Activated CD8-positive, alpha-beta memory T cell treated with anti-CD3 and anti-CD28 coated beads for 1 hour (primary cell): ENCODE measurements at places on chromosomes 7 and 10.

GRCh38 chr10:84088626-84089025, 50.7 kb upstream of the GHITM start:
- no peak for DNase-seq

DNA sequence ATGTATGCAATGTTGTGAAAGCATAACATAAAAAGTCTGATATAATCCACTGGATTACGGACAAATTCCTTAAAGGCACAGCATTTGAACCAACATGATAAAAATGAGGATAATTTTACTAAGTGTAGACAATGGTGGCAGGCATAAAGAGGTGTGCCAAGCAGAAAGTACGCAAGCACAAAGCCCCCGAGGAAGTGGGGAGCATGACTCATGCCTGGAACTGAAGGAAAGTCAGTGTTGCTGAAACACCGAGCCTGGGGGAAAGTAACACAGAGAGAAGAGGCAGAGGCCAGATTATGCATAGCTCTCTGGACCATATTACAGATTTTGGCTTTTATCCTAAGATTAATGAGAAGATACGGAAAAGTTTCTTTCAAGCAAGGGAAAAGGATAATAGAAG, 490.0 kb upstream of the PHF14 start:
- no peak for DNase-seq

DNA sequence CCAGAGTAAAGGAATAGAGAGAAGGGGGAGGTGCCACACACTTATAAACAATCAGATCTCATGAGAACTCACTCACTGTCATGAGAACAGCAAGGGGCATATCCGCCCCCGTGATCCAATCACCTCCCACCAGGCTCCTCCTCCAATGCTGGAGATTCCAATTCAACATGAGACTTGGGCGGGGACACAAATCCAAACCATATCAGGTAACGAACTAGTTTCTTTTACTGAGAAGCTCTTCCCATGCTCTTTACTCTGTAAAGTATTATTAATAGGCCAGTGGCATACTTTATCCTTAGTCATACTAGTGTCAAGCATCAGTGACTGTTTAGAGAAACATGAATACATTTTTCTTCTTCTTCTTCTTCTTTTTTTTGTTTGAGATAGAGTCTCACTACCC, 39.4 kb upstream of the ZNF488 start:
- no peak for DNase-seq

DNA sequence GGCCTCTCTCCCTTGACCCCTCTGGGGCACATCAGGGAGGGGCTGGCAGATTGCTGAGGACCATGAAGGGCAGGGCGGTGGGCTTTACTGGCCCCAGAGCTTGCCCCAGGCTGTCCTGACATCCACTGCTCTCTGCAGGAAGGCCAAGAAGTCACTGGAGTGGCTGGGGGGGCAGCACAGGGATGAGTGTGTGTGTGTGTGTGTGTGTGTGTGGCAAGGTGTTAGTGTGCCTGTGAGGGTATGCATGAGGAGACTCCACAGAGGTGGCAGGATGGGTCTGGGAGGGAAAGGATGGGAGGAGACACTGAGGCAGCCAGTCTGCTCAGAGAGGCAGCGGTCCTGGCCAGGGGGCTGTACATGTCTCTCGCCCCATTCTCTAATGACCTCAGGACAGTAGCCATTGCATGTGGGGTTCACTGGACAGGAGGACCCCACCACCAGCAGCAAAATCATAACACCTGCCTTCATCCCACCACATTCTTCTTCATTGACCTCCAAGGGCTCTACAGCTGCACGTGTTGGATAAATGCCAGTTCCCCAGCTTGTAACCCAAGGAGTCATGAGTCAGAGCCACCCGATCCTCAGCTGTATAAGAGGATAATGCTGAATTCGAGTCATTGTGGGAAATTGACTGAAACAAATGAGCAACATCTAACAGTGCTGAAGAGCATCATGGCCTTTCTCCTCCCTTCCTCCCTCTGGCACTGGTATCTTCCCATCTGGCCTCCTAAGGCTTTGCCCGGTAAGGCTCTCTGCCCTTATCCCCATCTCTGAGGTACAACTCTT, 720.5 kb downstream of the GRID1 start:
- no peak for DNase-seq

- DNase-seq = no peak
Measured at GRCh38 chr10:130986846-130987245, 324.7 kb downstream of the TCERG1L start.

- DNase-seq = no peak
Measured at GRCh38 chr10:8602821-8603220, 548.3 kb downstream of the GATA3 start.

DNA sequence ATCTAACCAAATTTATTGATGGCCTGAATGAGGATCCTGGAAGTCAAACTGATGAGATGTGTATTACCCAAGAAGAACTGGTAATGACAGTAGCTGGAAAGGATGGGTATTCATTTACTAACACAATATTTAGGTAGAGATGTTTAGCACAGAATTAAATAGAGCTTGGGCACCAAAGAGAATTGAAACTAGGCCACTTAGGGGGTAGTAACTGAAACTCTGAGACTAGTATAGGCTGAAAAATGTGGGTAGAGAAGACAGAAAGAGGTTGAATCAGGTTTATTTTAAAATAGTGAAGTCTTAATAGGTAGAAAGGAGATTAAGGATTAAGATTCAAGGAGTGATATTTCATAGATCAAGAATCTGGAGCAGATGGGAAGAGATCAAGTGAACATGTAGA, 155.8 kb downstream of the MLLT10 start:
- no peak for DNase-seq

DNA sequence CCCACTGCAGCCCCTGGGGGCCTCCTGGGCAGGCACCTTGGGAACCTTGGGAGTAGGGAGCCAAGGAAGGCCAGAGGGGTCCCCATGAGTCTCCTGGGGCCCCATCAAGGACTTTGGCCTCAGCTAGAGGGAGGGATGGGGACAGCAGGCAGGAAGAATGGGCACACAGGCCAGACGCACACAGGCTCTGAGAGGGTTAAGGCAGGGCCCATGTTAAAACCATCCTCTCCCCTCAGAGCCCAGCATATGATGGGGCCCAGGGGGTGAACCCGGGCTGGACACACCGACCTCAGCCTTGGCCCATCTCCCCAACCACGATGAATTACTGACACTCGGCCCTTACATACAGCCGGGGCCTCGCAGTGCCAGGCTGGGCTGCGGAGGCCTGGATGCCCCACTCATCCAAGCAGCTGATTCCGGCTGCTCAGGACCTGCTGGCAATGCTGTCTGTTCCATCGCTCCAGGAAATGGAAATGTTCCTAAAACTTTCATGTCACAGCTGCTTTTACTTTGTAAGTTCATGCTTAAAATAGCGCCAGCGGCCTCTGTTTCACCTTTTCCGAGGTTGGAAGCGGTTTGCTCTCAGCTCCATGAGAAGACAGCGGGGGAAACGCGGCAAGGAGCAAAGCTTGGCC, 17.3 kb upstream of the INPP5A start:
- DNase-seq = no peak

GRCh38 chr7:155540553-155540952, 5.8 kb downstream of the CNPY1 start:
- no peak for DNase-seq

DNA sequence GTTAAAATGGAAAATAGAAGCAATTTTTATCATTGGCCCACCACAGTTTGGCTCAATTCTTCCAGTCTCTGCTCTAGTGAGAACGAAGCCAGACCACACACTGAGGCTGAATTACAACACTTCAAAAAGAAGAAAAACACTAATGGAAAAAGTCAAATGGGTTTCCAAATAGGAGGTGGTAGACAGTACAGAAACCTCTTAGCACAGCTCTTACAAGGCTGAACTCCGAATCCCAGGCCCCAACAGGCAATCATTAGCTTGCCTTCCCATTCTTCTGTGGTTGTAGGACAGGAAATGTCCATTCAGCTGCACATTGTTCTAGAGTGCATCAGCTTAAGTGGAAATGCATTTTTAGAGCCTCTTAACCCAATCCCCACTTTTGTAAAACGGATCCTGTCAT, 115.1 kb upstream of the MEOX2 start:
- no peak for DNase-seq

- DNase-seq = no peak
Measured at GRCh38 chr10:131068760-131069159, 242.8 kb downstream of the TCERG1L start.

DNA sequence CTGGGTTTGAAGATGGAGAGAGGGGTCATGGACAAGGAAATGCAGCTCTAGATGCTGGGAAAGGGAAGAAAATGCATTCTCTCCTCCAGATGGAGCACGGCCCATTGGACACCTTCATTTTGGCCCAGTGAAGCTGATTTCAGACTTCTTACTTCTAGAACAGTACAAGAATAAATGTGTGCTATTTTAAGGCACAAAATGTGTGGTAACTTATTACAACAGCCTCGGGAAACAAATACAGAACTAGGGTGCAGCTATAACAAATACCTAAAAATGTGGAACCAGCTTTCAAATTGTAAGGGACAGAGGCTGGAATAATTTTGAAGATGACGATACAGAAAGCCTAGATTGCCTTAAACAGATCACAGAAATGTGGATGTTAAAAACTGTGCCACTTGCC, 54.1 kb downstream of the CYTH3 start:
- DNase-seq = no peak

- DNase-seq = no peak
Measured at GRCh38 chr7:157401567-157402387, 65.0 kb downstream of the DNAJB6 start.

GRCh38 chr7:1814089-1814811, 144.2 kb downstream of the ELFN1 start:
- no peak for DNase-seq

DNA sequence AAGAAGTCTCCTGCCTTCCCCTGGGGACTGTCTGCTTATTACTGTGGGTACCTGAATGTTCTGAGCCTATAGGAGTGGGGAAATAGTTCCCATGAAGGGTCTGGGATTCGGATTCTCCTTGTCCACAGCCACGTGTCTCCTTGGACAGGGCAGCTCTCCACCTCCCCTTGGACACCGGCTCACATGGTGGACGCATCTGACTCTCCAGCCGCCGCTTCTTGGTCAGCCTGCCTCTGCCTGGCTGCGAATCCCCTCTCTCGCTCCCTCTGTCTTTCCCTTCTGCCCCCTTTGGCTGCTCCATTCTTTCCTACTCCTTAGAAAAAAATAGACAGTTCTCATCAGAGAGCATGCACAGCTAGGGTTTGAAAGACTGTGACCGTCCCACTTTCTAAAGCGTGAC, 46.9 kb downstream of the JAKMIP3 start:
- DNase-seq = no peak

GRCh38 chr10:35386594-35387174, 50.4 kb downstream of the CCNY start:
- DNase-seq = no peak

- no peak for DNase-seq
Measured at GRCh38 chr7:910931-911431, 34.6 kb downstream of the GET4 start.

GRCh38 chr10:122494173-122494820, 32.9 kb downstream of the HTRA1 start:
- DNase-seq = no peak

DNA sequence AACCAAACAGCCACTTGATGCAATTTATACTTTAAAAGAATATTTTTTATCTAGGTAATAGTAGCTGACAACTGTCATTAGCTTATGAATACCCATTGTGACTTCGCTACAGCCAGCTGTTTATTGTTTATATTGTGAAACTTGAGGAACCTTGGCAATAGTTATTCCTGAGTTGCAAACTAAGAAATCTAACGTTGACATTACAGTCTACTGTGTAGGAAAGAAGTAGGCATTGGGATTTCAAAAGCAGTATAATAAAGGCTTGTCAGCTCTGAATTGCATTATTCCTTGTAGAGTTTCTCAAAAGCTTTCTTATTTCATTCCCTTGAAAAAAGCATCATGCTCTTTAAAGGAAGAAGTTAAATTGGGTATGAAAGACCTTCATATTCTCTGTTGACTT, 42.7 kb upstream of the OIT3 start:
- no peak for DNase-seq

- DNase-seq = no peak
Measured at GRCh38 chr10:113026679-113027078, 76.6 kb downstream of the TCF7L2 start.

- DNase-seq = no peak
Measured at GRCh38 chr7:69651101-69651590, 52.9 kb downstream of the AUTS2 start.

DNA sequence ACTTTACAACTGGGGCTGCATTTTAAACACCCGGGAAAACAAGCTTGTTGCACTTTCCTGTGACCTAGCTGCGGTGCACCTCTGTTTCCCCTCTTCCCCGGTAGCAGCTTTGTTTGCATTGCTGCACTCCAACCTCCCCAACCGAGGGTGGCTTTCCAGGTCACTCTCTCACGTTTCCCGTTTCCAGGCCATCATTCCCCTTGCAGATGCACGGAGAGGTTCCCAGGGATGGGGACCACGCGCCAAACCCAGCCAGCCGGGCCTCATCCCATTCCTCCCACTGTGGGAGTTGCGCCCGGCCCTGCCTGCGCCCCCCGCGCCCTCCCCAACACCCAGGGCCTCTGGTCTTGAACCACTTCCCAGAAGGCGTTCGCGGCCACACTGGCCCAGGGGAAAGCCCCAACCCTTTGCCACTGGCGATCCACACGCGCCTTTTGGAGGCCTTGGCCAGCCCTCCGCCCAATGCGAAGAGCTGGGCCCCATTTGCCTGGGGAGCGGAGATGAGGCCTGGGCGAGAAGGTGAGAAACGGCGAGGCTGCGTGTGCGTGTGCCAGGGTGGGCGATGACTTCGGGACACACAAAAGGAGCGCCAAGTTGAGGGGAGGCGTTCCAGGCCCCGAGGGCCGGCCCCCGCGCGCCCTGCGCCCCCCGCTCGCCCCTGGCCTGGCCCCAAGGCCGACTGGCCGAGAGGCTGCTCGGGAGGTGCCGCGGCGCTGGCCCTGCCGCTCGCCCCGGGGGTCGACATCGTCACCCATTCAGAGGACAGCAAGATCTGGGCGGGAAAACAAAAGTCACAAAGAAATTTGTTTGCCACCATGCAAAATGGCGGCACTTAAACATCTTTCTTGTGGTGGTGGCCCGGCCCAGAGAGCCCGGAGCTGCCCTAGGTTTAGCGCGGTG, 15.9 kb downstream of the SKIDA1 start:
- no peak for DNase-seq

- DNase-seq = no peak
Measured at GRCh38 chr10:21340331-21340730, 185.2 kb downstream of the SKIDA1 start.

DNA sequence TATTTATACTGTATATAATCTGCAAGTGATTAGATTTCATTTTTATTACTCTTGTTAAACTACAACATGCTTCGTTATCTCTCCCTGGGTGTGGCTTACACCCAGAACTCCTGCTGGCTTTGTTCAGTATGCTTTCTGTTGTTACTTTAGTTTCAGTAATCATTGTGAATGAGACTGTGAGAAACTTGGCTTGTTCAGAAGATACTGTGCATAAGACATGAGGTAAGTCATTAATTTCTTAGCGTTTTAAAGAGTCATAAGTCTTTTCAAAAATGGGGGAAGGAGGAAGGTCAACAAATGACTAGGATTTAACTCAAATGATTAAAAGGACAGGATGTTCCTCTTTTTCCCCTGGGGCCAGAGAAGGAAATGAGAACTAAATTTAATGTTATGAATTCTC, 11.6 kb upstream of the ADD3 start:
- no peak for DNase-seq
